Omental fat pad (tissue), 4 donors: ENCODE measurements at places on chromosomes 7 and 10.

DNA sequence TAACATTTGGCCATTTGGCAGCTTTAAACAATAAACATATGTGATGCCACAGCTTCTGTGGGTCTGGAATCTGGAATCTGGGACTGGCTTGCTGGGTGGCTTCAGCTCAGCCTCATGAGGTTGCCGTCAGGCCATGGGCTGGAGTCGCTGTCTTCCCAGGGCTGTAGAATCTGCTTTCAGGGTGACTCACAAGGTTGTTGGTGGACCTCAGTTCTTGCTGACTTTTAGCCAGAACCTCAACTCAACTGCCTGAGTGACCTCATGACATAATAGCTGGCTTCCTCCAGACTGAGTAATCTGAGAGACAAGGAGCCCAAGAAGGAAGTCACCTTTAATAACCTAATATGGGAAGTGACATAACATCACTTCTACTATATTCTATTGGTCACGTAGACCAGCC lies 44.6 kb upstream of the TSPAN13 start:
- DNase-seq = no peak

- no peak for DNase-seq
Observed at GRCh38 chr10:6406220-6407033, 173.6 kb downstream of the PRKCQ start.

- DNase-seq = no peak
Observed at GRCh38 chr7:89238156-89238555, 442.6 kb upstream of the TEX47 start.

DNA sequence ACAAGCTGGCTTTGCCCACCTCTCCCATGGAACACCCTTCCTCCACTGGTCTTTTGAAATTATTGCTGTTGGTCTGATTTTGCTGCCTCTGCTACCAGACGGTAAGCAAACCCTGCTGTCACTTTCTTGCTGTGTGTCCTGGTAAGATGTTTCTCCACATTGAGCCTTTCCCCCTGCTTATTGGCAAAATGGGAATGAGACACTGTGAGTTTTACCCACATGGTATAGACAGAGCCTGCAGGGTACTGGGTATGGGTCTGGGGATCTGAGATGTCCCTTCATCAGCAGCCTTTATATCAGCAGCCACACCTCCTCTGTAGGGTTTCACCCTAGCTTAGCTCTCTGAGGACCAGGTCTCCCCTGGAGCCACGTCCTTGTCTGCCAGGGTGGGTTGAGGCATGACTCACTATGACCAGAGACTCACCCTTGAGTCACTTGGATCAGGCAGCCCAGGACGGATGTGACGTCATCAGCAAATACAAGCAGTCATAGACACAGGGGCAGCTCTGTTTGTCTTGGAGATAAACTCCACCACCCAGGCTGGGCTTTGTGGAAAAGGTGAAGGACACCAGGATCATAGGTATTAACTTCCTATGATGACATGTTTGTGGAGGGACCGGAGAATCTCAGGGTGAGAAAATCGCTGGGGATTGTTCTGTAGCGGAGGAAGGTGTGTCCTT lies 17.9 kb upstream of the BAIAP2L1 start:
- no peak for DNase-seq

DNA sequence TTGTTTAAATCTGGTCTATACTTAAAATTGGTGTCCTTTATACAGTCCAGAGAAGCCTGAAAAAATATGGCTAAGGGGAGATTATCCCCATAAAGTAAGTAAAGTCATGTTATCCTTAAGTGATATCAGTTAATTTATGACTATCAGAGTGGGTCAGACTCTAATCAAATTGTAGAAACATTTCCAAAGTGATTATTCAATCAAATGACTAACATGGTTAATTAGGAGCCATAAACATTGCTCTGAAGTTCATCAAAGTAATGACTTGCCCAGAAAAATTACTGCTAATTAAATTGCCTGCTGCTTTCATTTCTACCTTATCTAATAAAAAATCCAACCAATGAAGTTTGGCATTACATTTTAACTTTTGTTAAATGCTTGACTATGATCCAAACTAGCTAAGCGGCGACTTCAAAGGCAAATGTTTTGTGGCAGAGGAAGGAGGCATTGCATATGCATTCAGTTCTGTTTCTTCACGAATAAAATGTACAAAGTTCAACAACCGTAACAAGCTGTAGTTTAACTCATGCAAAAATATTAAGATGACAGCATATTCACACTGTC lies 76.7 kb downstream of the ETV1 start:
- no peak for DNase-seq
